ENCODE measurements at places on chromosomes 2 and 18. TPM values are rescaled to one million over a fixed set of nuclear protein-coding genes. Genes with fewer than 3 reads are reported as not detected.

The PDCD1 gene
- not detected for total RNA-seq

The CFAP53 gene
- 0.18 TPM for total RNA-seq

The STK25 gene
- 324 TPM for total RNA-seq

The PLEKHH2 gene
- total RNA-seq: 0.20 TPM

DNA sequence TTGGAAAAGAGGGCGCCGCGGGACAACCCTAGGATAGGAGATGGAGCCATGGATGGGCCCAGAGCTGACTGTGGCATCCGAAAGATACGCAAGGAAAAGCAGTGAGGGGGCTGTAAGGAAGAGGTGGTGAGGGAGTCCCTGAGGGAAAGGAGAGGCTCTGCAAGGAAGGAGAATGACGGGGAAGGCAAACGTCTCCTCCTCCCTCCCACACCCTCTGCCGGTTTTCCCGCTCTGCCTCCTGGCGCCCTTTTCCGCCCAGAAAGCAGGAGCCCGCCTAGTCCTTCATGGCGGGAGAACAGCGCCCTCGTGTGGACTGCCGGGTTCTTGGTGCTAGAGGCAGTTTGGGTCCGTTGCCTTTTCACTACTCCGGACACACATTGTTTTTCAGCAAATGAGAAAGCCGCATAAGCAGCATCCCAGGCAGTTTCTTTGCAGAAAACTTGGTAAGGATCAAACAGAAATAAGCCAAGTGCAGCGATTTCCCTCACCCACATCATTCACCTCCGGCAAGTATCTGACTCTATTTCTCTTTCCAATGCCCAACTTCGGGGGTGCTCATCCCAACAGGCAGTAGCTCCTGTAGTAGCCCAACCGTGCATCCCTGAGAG, 200.4 kb downstream of the INO80D start:
- peak; percentile 45 for DNase-seq

DNA sequence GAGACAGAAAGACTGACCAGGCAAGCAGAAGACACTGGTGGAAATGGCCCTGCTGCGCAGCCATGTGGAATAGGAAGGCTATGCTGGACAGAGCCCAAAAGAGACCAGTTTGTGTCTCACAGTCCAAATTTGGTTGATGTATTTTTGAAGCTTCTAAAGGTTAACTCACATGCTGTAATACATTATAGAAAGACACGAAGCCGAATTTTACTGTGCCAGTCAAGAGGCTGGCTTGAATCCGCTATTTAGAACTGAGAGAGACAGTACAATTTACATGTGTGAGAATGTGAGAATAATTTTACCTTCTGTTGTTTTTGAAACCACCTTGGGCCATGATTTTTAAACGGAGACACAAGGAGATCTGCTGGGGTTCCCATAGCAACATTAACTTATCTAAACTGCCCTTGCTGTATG, 113.6 kb downstream of the METTL8 start:
- DNase-seq: no peak

GRCh38 chr18:75161256-75162028, 47.5 kb downstream of the PTGR3 start:
- DNase-seq: no peak

GRCh38 chr2:130795431-130795830, 40.1 kb downstream of the AMER3 start:
- DNase-seq: no peak
